Hematopoietic multipotent progenitor cell treated with erythropoietin and hydrocortisone succinate and interleukin-3 and kit ligand, for 17 days (in vitro differentiated cells): ENCODE measurements at places on chromosomes 7 and 10.

- DNase-seq: no peak
Observed at GRCh38 chr7:50803359-50804337, 21.0 kb upstream of the GRB10 start.

GRCh38 chr7:38881015-38881414 lies 28.0 kb downstream of the VPS41 start:
- no peak for DNase-seq

- DNase-seq: no peak
Observed at GRCh38 chr10:118901906-118902305, 127.6 kb upstream of the NANOS1 start.

DNA sequence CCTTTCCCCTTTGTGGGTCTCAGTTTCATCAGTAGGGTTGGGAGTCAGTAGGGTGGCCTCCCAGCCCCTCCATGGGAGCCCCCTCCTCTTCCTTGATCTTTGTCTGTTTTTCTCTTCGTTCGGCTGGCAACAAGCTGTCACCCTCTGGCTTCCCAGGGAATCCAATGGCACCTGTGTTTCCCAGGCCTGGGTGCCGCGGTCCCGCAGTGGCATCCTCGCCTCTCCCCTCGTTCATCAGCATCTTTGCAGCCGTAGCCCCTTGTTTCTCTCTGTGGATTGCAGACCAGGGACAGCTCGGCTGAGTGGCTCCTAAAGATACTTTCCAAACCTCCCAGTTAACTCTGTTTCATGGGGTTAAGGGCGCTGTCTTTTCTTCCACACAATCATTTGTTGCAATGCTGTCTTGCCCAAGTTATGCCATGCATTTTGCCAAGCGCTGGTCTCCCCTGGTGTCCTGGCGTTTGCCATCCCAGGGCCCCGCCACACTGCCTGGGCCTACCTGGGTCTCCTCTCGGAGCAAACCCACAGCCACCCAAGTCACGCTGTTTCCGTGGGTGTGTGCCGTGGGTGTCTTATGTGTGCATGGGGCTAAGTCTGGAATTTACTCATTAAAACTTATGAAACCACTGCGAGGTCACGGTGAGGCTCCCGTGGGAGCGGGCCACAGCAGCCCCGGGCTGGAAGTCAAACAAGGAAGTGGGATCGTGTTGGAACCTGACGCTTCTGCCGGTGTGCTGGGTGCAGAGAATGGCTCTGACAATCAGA lies 189.4 kb upstream of the SHH start:
- DNase-seq: no peak

DNA sequence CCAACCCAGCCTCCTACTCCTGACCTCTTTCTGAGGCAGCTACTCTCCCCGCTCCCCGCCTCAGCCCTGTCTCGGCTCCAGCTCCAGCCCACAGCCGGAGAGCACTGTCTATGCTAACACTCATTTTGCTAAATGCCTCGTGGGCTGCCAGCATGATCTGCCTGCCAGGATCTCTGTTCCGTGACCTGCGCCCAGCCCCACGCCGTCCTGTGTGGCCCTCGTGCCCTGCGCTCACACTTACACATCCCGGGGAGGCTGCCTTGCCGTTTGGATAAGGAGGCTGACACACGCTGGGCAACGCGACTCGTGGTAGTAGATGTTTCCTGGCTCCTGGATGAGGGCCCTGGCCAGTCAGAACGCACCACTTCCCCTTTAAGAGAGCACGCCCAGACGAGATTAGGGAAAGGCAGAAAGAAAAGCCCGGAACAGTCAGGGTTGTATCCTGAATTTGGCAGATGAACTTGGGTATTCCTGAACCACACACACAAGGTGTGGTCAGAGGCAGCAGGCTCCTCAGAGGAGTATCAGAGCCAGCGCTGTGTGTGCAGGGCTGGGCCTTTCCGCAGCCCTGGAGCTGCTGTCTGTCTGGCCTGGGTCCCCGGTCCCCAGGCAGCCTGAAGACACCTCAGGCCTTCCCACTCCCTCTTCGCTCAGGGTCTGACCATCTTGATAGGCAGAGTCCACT lies 97.7 kb upstream of the EFCAB10 start:
- DNase-seq: peak; percentile 75

- no peak for DNase-seq
Observed at GRCh38 chr7:111855842-111856227, 293.5 kb upstream of the IMMP2L start.

- no peak for DNase-seq
Observed at GRCh38 chr7:88331322-88331721, 24.6 kb upstream of the STEAP4 start.

GRCh38 chr7:23022258-23022769 lies 8.4 kb upstream of the HYCC1 start:
- DNase-seq: no peak

- no peak for DNase-seq
Observed at GRCh38 chr10:14583252-14583651, 191.4 kb downstream of the FAM107B start.

DNA sequence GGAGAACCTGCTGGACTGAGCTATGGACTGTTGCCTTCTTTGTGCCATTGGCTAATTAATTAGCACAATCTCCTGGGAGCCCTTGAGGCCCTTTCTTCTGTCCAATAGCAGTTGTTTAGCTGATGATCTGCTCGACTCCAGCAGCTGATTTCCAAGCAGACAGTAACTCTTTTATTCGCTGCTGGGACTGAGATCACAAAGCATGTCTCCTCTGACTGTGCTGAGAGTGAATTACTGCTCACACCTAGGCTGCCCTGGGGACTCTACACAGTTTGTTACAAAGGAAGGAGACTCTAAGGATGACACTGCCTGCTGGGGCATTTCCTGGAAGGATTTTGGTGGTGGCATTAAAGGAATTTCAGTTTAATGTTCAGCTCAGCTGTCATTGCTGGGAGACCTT lies 31.4 kb downstream of the CASP7 start:
- no peak for DNase-seq

GRCh38 chr10:31940839-31941653 lies 12.4 kb upstream of the ARHGAP12 start:
- DNase-seq: no peak

DNA sequence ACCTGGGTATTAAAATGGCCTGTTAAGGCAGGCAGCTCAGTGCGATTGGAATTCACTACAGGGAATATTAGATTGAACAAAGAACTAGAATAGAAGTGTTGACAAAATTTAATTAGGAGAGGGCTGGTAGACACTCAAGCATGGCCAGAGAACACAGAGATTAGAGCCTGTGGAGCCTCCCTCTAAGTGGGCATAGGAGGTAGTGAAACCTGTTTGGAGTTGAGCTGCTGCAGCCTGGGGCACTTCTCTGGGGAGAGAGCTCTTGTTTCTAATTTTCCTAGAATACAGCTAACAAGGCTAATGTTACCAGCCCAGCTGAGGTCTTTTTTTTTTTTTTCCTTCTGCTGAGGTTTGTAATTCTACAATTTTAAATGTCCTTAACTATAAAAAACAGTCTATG lies 46.4 kb downstream of the TMEM168 start:
- DNase-seq: no peak

GRCh38 chr7:30142710-30143109 lies 7.9 kb downstream of the MTURN start:
- DNase-seq: no peak

- DNase-seq: no peak
Observed at GRCh38 chr10:15245530-15245929, 77.0 kb upstream of the NMT2 start.

DNA sequence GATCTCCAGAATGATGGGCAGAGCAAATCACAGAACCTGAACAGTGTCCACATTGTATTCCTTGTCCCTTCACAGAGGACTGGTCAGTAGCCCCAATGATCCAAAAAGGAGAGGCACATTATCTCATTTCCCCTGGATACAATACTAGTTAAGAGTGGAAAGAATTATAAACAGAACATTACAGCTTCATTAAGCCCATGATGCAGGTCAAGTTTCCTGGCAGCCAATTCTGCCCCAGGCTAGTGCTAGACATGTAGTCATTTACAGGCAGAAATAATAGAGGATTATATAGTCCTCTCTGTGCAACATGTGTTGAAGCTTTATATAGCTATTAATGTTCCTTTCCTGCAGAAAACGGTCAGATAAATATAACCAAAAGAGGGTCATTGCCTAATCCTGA lies 124.3 kb upstream of the WNT16 start:
- no peak for DNase-seq

- DNase-seq: no peak
Observed at GRCh38 chr7:133203490-133203889, 49.4 kb upstream of the EXOC4 start.

- DNase-seq: no peak
Observed at GRCh38 chr10:86969421-86970041, 1.2 kb downstream of the ADIRF start.

DNA sequence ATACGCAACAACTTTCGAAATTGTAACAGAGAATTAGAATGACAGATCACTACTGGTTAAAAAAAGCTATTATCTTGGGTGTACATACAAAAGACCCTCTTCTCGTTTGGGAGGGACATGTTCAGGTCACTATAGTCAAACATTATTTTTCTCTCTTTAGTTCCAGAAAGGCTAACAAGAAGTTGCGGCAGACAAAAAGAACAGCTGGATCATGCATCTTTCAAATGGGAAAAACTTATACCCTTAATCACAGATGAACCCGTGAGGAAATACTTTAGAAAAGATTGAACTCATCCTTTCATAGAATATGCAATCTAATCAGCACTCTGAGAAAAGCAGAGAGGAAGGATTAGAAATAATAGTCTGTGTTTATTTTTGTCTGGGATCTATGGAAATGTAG lies 72.5 kb downstream of the EVX1 start:
- no peak for DNase-seq

GRCh38 chr10:105840288-105840770 lies 1199.2 kb downstream of the SORCS3 start:
- DNase-seq: no peak

DNA sequence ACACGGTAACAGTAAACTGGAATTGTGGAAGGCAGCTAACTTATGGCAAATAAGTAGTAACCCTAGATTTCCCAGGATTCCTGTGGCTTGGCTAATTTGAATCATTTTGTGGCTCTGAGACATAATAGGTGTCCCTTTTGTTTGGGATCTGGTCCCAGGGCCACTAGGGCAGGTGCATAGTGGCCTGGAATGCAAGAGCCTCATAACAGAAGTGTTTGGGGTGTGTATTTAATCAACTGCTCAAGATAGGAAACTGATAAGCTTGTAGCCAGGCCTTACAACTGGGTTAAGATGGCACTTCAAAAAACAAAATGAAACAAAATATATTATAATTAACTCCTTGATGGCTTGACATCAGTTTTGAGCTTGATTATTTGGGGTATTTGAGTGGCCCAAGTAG lies 541.8 kb downstream of the ETV1 start:
- no peak for DNase-seq

DNA sequence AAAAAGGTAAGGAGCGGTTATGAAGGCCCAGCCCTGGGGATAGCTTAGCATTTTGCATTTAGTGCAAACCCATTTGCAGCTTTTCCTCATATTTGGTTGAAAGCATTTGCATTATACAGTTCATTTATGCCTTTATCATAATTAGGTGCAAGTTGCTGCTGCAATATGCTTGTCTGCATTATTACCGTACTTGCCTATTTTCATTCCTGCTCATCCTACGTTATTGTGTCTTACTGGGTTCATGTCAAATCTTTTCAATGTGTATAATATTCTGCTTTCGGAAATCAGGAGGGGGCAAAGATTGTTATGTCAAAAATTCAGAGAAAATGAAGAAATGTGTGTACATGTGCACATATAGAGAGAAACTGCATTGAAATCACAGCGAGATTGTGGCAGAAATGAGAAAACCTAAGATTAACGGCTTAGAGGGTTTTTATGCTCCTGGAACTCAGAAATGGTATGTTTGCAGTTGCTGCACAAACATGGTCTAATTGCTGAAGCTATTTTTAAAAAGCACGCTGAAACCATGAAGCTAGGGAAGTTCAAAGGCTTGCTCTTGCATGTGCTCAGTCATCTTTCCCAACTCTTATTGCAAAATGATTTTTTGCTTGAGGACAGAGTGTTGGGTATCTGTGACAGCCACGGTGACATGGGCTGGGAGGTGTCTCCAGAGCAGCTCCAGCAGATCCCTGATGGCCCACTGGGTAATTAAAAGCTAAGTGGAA lies 613.2 kb downstream of the SDK1 start:
- DNase-seq: no peak

GRCh38 chr7:125661-126060 lies 66.7 kb upstream of the FAM20C start:
- DNase-seq: no peak

- DNase-seq: no peak
Observed at GRCh38 chr7:74518654-74519053, 64.9 kb downstream of the GTF2IRD1 start.

- DNase-seq: peak; percentile 54
Observed at GRCh38 chr10:117175901-117176534, 21.3 kb upstream of the KCNK18 start.

- DNase-seq: no peak
Observed at GRCh38 chr7:134907639-134908038, 78.7 kb upstream of the AGBL3 start.

GRCh38 chr7:98073047-98073446 lies 33.6 kb upstream of the LMTK2 start:
- DNase-seq: no peak

DNA sequence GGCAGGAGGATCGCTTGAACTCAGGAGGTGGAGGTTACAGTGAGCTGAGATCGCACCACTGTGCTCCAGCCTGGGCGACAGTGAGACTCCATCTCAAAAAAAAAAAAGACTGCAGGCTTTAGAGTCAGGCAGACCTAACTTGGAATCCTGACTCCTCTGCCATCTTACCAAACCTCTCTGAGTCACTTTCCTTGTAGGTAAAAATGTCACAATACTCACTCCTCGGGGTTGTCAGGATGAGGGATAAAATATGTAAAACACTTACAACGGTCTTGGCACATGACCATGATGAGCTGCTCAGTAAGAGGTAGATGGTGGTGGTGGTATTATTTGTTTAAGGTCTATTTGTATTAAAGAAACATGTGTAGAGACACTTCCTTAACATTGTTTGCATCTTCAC lies 154.1 kb upstream of the PDE1C start:
- no peak for DNase-seq

- DNase-seq: no peak
Observed at GRCh38 chr10:72312865-72313391, 39.2 kb downstream of the DDIT4 start.

DNA sequence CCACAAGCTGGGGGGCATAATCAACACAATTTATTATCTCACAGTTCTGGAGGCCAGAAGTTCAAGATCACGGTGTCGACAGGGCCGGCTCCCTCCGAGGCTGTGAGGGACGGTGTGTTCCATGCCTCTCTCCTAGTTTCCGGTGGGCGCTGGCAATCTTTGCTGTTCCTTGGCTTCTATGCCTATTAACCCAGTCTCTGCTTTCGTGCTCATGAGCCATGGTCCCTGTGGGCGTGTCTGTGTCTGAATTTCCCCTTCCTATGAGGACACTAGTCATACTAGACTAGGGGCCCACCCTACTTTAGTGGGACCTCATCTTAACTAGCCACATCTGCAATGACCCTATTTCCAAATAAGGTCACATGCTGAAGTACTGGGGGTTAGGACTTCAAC lies 29.4 kb downstream of the HIPK2 start:
- DNase-seq: no peak
